B cell (primary cell): ENCODE measurements at places on chromosomes 2 and 18.

GRCh38 chr18:24397131-24397693 lies 412 bp downstream of the OSBPL1A start:
- peak; percentile 66 for DNase-seq

DNA sequence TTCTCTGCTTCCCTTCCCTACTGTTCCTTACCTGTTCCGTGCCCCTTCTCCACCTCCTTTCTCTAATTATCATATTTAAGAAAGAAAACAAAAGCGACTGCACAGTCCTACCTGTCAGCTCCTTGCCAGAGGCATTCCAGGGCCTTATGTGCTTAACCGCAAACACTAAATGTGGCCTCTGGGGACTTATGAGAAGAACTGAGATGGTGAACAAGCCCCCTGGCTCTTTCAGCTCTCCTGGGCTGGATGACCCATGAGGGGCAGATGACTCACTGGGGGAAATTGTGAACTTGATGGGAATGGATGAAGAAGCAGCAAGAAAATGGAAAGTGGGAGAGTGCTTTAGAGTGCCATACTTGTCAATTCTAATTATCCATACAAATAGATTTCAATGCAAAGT lies 106.3 kb upstream of the LYPD1 start:
- no peak for DNase-seq

- no peak for DNase-seq
Observed at GRCh38 chr2:118387509-118387908, 299.2 kb downstream of the INSIG2 start.

DNA sequence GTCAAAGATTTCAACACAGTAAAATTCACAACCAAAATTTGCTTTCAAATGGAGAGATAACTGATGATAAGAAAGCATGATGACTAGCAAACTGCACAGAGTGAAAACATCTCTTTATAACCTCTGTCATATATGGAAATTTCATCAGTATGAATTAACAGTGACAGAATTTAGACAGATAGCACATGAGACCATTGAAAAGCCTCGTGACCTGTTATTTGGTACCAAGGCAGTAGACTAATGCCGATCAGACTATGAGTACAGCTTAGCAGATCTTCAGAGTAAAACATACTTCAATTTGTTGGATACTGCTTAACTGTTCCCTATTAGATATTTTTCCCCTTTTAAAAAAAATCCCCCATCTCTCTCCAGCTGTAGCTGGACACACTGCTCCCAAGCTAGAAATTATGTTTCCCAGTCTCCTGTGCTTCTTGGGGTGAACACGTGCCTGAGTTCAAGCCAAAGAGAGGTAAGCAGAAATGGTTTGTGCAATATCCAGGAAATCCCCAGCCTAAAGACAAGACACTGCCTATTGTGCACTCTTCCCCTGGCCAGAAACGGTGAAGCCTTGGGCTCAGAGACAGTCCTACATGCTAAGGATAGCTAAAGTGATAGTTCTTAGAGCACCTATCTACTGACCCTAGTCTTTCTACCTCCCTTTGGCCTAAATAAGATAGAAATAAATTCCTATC lies 256.1 kb downstream of the NCKAP5 start:
- no peak for DNase-seq

DNA sequence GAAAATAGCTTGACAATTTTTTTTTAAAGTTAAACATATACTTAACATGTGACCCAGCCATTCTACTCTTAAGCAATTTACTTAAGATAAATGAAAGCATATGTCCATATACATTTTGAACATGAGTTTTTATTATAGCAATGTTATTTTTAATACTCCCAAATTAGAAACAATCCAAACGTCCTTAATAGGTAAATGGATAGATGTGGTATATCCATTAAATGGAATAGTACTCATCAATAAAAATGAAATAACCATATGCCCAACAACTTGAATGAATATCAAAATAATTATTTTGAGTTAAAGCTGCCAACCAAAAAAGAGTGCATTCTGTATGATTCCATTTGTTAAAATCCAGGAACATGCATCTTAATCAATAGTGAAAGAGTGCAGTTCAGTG lies 29.1 kb downstream of the NCOA1 start:
- DNase-seq: no peak

GRCh38 chr2:37856101-37856751 lies 68.9 kb upstream of the RMDN2 start:
- no peak for DNase-seq

DNA sequence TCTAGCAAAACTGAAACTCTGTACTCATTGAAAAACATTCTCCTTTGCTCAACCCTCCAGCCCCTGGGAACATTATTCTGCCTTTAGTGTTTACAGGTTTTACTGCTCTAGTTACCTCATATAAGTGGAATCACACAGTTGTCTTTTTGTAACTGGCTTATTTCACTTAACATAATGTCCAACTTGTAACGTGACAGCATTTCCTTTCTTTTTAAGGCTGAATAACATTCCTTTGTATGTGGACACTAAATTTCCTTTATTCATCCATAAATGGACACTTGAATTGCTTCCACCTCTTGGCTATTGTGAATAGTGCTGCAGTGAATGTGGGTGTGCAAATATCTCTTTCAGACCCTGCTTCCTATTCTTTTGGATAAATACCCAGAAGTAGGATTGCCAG lies 144.9 kb downstream of the ACTR3 start:
- no peak for DNase-seq

- no peak for DNase-seq
Observed at GRCh38 chr2:177106212-177106611, 106.4 kb upstream of the HNRNPA3 start.

DNA sequence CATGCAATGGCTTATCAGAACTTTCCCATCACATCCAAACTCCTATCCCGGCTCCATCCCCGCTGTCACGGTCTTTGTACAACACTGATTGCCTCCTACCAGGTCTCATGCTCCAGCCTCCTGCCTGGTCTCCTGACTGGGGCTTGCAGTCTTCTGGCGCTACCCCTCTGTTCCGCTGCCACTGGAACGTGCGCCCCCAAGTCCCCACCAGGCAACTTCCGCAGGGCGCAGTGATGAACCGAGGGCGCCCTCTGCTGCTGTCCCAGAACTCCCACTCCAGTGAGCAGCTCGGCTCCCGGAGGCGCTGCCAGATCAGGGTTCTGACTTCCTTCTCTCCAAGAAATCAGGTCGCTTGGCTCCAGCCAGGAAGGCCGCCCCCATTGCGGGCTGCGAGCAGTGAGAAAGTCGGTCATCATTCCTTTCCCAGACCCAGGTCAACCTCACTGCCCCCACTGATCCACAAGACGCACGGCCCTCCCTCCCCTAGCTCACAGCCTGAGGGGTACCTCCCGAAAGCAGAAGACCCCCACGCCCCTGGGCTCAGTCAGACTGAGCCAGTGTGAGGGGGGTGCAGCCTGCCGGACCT lies 43.9 kb upstream of the RAB11FIP5 start:
- peak; percentile 13 for DNase-seq

GRCh38 chr18:38616306-38616705 lies 1050.7 kb upstream of the CELF4 start:
- DNase-seq: no peak

DNA sequence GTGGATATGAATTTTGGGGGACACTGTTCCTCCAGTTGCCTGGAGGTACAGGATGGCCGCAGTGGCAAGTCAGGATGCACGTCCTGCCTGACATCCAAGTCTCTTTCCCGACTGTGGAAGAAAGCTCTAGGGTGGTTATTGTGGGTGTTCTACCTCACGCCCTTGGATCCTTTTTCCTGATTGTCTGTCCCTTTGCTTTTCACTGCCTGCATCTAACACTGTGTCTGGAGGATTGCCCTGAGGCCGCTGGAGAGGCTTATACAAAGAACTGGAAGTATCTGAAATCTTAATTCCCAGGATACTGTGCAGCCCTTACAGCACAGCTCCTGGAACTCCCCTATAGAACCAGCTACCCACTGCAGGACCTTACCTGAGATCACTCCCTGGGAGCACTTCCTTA lies 250.5 kb downstream of the TFCP2L1 start:
- no peak for DNase-seq

DNA sequence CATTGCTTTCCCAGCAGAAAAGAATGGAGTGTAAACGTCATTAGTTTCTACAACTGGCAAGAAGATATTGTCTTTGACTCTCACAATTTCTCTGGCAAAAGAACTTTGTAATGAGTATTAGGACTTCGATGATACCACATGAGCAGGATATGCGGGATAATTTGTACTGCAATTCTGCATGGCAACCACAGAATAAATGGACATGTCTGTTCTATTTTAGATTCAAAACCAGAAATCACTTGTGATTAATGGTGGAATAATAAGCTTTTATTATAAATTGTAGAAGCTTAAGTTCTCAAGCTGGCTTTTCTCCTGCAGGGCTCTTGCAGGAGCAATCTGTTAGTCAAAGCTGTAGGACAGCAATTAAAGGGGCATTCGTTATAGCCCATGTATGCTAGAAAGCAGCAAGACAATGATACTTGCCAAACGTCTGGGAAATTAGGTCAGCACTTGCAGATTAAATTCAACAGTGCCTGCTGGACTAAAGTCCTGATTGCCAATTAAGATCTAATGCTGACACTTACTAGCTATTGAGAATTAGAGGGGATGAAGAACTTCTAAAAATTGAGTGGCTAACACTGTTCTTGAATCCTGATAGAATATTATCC lies 177.9 kb downstream of the PTH2R start:
- no peak for DNase-seq

DNA sequence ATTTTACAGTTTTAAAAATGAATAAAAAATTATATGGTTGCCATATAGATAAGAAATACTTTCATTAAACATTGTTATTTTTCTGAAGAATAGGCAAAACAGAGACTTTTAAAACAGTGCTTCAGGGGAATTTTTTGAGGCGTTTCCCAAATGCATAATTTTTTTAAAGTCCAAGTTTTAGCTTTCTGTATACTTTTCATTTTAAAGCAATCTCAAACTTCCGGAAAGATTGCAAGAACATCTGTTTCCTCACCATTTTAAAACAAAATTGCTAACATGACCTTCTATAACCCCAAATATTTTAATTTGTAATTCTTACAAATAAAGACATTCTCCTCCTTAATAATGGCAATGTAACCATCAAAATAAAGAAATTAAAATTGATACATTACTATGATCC lies 15.1 kb upstream of the MBD2 start:
- DNase-seq: no peak

- no peak for DNase-seq
Observed at GRCh38 chr2:10845640-10846039, 33.1 kb upstream of the PDIA6 start.
